ENCODE measurements at places on chromosomes 3 and 15.

DNA sequence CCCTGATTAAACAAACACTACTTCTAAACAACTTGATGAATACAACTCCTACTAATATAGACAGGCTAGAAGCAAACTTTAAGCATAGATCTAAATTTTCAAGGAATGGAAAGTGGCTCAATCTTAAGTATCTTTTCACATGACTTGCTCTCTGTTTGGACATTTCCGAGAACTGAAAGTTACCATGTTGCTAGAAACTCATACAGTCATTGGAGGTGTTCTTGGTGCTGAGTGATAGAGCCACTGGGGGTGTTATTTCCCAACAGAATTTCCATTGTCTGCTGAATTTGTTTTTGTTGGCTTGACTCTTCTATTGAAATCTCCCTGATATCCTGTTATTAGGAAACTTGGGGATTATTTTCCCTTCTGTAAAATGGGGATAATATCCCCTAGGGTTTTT is 264.5 kb upstream of the RASGRP1 start:
- no peak for DNase-seq

DNA sequence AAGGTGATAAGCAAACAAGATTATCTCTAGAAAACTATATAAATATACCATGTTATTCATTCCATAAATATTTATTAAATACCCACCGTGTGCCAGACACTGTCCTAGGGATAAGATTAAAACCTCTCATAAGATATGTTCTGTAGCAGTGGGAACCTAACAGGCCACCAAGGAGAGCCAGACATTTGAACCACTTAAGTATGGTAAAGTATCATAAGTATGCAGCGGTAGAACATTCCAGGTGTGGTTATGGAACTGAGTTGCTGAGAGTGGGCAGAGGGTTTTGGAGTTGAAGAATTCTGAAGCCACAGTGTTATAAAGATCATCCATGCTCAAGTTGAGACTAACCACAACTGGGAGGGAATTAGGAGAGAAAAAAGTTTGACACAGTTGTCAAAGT is 14.7 kb downstream of the FILIP1L start:
- DNase-seq = no peak

- no peak for DNase-seq
These were observed at the start of gene HAPLN3 for GRCh38 chr15:88894819-88895767. TSS of gene HAPLN3 (minus strand) at chr15:88895544. CDS start at chr15:88887298, 8,246 bp downstream.

- DNase-seq = no peak
These were observed 124.8 kb downstream of the RBPMS2 start for GRCh38 chr15:64650552-64650951.

DNA sequence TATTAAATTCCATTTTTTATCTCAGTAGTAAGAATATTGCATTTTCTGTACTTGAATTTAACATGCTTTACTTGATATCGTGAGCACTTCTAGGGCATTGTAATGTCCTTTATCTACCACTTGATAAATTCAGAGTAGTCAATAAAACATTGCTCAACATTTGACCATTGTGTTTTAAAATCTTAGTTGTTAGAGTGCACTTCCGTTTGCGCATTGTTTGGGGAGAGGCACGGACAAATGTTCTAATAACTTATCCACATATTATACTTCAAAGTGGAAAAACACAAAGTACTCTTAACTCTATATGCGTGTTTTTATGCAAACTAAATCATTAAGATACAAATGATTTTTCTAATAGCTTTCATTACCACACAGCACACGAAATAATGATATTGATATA is 419 bp downstream of the FAM227B start:
- no peak for DNase-seq

- DNase-seq = no peak
These were observed 54.9 kb upstream of the GLCE start for GRCh38 chr15:69105451-69105985.

- DNase-seq = no peak
These were observed 11.7 kb downstream of the SLC25A36 start for GRCh38 chr3:140953028-140953960.

GRCh38 chr3:76212679-76213078 is 427.3 kb upstream of the ZNF717 start:
- DNase-seq = no peak

DNA sequence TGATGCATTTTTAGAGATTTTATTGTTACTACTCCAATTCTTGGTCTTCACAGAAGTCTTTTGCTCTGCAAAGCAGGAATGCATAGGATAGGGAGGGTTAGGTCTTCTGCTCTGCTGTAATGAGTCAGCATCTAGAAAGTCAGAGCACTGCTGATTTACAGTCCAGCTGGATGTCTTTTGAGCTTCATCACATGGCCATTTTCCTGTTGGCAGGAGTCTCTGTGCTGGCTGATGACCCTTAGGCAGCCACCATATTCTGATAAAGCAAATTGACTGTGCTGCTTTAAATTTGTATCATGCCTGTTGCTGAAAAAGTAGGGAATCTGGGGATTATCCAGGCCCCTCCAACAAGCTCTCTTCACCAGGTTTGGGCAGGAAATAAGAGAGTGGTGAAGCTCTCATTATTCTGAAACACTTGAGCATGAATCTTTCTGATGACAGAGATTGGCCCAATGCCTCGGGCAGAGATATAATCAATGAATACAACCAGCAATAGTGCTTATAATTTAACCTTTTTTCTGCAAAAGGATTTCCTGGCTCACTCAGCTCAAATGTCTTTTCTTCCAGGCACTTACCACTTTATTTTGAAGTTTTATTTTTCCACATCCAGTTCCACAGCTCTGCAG is 9.7 kb upstream of the CRBN start:
- no peak for DNase-seq

- no peak for DNase-seq
These were observed 163.1 kb downstream of the TLE3 start for GRCh38 chr15:69934607-69935006.

All from amygdala (tissue), 56 donors.